CD4-positive, alpha-beta T cell (primary cell): ENCODE measurements at places on chromosomes 7 and 10.

DNA sequence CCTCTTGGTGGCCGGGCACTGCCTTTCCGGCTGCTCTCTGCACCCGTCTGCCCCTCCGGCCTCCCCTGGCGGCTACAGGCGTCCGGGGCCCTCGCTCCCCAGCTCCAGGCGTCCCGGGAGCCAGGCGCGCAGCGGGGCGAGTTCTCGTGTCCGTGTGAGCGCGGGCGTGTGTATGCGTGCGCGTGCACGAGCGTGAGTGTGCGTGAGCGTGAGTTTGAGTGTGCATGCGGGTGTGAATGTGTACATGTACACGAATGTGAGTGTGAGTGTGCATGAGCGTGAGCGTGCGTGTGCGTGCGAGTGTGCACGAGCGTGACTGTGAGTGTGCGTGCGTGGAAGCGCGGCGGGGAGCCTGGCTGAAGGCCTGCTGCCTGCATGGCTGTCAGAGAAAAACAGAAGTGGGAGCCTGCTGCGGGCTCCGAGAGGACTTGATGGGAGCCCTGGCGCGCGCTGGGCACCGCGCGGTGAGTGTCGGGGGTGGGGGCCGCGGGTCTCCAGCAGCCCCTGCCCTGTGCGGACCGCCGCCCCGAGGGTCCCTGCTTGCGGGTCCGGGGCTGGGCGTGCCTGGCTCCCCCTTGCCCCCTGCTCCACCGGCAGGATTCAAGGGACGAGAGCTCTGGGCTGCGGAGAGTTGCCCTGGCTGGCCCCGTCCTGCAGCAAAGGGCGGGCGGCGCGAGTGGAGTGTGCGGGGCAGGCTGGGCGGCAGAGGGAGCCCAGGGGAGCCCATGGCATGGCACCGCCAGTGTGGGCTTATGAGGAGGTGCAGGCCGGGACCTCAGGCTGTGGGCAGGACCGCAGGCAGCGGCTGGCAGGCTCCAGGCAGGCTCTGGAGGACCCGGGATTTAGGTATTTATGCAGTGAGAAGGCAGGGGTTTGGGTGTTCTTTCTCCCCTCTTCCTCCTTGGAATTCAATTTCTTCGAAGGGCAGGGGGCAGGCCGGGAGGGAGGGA lies 75.8 kb upstream of the EN2 start:
- DNase-seq = no peak

GRCh38 chr10:77949167-77949566 lies 22.6 kb upstream of the DLG5 start:
- DNase-seq = no peak

- no peak for DNase-seq
These were observed 5.8 kb downstream of the CLCN1 start for GRCh38 chr7:143321734-143322133.

DNA sequence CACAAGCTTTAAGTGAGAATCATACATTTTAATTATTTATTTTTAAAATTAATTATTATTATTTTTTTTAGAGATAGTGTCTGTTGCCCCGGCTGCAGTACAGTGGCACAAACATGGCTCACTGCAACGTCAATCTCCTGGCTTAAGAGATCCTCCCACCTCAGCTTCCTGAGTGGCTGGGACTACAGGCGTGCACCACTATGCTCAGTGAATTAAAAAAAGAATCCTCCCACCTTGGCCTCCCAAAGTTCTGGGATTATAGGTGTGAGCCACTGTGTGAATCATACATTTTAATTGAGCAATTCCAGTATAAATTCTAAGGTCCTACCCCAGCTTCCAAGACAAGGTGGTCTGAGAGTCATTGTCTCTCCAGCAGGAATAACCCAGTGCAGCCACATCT lies 172.4 kb downstream of the JAZF1 start:
- no peak for DNase-seq

DNA sequence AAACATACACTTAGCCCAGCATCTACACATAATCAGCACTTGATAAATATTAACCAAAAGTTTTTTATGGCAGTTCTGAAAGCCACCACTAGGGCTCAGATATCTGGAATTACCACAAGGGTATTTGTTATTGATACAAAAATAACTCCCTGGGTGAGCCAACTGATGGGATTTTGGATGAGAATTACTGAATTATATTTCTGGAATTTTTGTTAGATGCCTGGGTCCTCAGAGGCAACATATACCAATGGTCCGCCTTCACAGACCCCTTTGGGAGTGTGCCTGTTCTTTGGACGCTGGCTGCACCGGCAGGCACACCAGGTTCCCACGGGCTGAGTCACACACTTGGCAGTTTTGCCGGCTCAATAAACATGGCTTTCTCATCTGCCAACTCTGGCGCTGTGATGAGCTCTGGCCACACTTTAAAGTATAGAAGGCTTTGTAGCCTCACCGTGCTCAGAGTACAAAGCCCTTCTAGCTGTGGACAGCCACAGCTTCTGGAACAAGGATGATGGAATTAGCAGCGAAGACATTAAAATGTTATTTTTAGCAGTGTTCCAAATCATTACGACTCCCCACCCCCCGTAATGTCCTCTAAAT lies 24.5 kb upstream of the EEPD1 start:
- no peak for DNase-seq

DNA sequence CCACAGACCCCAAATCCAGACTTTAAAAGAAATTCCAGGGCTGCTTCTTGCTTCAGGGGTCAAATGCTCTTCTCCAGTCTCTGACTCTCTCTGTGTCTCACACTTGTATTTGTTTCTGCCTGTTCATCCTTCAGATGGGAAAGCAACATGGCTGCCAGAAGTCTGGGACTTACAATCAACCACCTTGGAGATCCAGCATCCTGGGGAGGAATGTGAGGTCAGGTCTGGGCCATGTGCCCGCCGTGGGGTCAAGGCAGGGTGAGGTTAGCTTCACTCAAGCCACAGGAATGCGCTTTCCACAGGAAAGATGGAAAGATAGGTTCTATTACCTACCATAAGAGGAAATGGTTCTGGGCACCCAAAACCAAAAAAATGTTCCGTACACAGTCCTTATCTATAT lies 34.3 kb upstream of the NPVF start:
- DNase-seq = no peak

- no peak for DNase-seq
These were observed 108.5 kb downstream of the ST7 start for GRCh38 chr7:117061751-117062150.

GRCh38 chr7:73615886-73616285 lies 8.4 kb downstream of the MLXIPL start:
- no peak for DNase-seq

GRCh38 chr7:28315565-28316410 lies 96.5 kb upstream of the CREB5 start:
- DNase-seq = no peak

DNA sequence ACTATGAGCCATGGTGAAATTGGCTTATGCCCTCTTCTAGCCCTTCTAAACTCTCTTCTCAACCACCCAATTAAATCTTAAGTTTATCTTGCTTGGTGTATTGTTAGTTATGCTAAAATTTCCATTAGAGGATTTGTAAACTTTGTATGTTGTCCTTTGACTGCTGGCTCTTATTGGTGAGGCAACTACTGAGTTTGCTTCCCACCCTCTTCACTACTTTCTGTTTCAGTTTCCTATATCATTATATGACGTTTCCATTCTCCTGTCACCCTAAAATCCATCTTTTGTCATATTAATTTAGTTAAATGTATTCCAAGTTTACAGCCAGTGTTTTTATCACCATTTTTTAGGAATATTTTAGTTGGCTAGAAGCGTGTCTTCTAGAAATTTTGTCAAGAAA lies 80.9 kb upstream of the VWC2 start:
- DNase-seq = no peak

DNA sequence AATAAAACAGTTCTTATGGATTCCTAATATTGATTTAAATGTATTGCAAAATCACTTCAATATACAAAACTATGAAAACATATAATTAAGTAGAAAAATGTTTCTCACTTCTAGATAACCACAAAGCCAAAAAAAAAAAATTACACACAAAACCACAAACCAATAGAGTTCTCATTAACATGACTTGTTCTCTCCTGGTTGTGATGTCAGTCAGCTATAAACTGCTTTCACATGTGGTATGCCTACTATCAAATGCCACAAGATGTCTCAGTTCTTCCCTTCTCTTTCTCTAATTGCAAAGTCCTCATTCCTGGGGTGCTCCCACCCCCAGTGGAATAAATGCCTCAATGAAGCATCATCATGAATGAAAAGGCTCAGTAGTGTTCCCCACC lies 16.6 kb downstream of the GNAI1 start:
- no peak for DNase-seq

DNA sequence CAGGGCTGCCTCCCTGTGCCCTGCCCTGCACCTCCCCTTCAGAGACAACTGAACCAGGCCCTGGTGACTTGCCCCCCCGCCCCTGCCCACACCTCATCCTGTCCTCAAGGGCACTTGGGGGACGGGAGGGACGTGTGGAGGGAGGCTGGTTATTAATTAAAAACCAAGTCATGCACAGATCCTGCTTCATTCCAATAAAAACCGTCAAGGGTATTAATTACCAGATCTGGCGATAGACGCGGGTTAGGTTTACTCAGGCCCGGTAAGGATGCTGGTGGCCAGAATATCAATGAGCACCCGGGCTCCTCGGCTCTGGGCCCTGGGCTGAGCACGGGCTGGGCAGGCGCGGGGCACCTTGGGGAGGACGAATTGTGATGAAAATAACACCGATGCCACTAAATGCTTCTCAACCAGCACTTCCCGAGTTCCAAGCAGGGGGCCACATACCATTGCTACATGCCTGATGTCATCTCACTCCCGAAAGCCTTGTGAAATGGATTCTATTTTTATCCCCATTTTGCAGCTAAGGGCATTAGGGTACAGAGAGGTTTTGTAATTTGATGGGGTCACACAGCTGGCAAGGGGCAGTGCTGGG lies 24.5 kb upstream of the GTF2IRD1 start:
- DNase-seq = no peak
